Stimulated activated CD8-positive, alpha-beta memory T cell treated with anti-CD3 and anti-CD28 coated beads, Interleukin-4, amount 100 ng/mL, for 1 hour (primary cell): ENCODE measurements at places on chromosomes 6 and 20.

- no peak for DNase-seq
Observed at GRCh38 chr20:51003753-51004152, 19.2 kb downstream of the KCNG1 start.

DNA sequence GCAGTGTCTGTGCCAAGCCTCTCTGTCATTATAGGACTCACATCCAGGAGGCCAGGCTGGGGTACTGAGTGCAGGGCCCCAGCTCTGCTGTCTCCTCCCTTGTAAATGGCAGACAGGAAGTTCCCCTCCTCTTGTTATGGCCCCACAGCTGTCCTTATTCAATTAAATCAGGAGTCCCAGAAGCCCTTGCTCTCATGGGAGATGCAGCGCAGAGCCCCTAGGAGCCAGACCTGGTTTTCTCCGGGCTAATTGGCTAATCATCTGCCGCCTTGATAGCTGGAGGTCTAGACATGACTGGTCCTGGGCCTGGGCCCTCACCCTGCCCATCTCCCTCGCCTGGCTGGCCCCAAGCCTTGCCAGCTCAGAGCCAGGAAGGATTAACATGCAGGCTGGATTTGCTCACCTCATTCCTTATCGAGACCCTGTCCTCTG, 172.0 kb downstream of the VEGFA start:
- DNase-seq: no peak

DNA sequence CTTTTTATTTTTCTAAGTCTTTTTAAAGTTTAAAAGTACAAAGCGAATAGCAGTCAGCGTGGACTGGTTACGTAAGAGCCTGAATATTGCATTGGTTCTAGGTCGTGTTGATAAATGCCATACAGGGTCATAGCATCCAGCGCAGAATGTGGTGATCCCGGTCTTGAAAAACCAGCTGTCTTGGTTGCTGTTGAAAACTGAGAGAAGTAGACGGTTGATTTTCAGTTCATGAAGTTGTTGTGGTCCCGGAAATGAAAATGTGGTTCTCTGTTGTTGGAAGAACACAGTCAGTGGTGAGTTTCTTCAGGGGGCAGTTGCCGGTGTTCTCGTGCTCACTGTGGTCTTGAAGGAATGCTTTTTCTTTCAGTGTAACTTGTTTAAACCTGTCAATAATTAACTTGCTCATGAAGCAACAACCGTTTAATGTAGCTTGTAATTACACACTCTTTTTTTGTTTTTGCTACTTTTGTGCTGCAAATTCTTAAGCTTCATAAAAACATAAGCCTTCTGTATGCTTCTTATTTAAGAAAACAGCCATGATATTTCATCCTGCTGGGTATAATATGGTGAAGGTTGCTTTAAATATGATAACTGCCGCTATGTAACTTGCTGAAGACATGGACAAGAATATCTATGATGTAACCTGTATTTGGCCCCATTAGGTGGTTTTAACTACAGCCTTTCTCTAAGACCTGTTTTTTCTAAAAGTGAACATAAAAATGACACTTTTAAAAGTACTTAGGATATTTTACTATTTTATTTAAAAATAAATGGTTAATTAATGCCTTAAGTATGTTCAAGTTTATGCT, 64.8 kb upstream of the KIF25 start:
- no peak for DNase-seq

DNA sequence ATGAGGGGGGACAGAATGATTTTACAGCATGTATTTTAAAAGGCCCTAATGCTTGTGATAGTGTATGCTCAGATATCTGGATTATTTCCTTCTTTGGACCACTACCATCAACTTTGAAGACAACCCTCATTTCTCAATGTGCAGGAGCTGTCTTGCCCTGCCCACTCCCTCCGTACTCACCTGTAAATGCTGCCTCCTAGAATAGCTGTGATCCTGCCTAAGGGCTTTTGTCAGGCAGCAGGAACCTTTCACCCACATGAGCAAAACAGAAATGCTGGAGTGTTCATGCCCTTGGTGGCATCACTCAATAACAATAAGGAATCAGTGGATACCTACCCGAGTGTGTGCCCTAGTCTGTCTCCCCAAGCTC, 723.6 kb upstream of the FLRT3 start:
- no peak for DNase-seq

DNA sequence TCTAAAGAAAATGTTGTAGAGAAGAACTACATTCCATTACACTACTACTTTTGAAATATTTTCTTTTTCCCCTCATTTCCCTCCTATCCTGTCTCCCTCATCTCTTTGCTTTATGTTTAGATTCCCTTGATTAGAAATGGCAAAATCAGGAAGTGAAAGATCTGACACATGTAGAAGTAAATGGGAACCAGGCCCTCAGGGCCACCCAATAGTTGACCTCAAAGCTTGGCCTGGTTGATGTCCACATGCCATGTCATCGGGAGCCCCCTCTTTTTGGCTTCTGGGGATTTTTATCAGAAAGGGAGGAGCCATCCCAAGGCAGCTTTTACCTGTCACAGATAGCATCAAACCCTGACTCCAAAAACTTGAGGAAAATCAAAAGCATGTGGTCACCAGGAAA, 168.3 kb upstream of the ECI2 start:
- DNase-seq: no peak

GRCh38 chr6:36863670-36864540, 10.7 kb downstream of the PPIL1 start:
- no peak for DNase-seq

DNA sequence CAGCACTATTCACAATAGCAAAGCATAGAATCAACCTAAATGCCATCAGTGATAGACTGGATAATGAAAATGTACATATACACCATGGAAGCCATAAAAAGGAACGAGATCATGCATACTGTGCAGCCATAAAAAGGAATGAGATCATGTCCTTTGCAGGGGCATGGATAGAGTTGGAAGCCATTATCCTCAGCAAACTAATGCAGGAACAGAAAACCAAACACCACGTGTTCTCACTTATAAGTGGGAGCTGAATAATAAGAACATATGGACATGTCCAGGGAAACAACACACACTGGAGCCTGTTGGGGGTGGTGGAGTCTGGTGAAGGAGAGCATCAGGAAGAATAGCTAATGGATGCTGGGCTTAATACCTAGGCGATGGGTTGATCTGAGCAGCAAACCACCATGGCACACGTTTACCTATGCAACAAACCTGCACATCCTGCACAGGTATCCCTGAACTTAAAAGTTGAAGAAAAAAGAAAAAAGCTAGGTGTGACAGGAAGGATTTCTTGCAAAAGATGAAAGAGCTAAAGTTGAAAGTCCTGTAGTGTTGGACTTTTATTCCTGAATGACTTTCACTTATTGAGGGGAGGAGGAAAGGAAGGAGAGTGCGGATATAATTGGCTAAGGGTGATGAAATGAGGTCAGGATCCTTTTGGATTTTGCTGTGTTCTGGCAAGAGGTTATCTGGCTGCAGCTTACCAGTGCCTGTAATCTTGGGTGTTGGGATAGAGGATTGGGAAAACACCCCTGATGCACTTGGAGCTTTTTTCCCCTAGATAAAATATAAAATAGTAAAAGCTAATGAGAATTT, 8.5 kb downstream of the TRMT11 start:
- no peak for DNase-seq

DNA sequence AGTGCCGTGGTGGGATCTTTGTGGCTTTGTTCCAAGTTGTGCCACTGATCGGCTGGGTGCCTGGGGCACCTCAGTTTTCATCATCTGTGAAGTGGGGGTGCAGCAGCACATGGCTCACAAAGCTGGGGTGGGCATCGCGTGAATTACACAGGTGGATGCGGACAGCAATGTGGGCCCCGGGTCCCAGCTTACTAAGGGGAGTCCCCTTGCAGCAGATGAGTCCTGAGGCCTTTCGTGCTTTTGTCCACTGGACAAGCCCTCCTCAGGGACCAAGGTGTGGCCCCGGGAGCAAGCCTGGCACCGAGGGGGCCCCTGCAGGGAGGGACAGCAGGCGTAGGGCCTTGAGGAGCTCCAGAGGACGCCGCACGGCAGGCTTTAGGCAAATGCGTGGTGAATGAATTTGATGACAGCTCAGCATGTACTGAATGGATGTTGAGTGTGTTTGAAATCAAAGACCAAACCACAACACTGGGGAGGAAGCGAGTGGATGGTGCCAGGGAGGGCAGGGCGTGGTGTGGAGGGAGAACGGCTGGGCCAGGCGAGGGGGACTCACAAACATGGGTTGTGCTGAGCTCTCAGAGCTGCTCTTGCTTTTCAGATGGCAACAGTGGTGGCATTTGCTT, 53.2 kb downstream of the IRF4 start:
- DNase-seq: no peak

DNA sequence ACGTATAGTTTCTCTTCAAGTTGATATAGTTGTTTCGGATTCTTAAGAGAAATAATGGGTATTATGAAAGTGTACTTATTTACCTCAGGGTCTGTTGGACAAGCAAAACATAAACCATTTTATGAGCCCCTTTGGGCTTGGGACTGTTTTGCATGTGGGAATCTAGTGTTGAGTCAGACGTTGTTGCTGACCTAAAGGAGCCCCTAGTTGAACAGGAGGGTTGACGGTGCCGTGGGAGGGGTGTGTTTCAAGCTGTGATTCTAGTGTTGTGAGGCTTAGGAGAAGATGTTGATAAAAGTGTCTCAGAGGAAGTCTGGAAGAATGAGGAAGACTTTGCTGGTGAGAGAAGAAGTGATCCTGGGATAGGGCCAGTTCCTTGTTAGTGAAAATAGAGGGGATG, 140.0 kb downstream of the ARID1B start:
- DNase-seq: no peak

- no peak for DNase-seq
Observed at GRCh38 chr6:150153905-150154492, 11.2 kb downstream of the PPP1R14C start.

GRCh38 chr6:3386374-3386857, 70.4 kb downstream of the SLC22A23 start:
- no peak for DNase-seq

GRCh38 chr6:61867635-61868034, 418.4 kb downstream of the KHDRBS2 start:
- no peak for DNase-seq

- DNase-seq: no peak
Observed at GRCh38 chr20:48722737-48723191, 105.0 kb downstream of the PREX1 start.

DNA sequence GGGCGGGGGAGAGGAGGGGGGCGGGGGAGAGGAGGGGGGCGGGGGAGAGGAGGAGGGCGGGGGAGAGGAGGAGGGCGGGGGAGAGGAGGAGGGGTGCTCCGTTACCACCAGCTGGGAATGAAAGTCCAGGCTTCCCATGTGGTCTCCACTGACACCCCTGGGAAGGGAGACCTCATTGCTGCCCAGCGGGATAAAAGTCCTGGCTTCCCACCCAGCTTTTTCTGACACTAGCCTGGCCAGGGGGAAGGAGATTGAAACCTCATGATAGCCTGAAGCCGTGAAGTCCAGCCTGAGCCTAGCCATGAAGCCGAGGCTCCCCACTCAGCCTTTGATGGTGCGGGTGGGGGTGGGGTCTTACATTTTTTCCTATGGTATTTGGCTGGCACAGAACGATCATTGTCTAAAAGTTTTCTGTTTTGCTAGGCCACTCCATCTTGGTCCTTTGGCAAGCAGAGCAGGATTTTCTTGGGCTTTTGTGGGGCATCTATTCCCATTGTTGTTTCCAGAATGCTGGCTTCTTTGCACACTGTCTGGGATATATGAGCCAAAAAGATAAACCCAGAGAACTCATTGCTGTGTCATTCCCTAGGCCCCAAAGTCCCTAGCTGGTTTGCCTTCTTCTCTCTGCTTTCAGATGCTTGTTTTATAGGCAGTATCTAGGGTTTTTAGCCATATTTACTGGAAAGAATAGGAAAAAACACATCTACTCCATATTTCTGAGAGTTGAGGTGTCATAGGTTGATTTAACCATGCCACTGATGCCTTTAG, 67.9 kb upstream of the RNF24 start:
- no peak for DNase-seq

- DNase-seq: no peak
Observed at GRCh38 chr6:125985522-125985921, 818 bp upstream of the TRMT11 start.

GRCh38 chr6:157148391-157149323, 174.7 kb downstream of the TMEM242 start:
- no peak for DNase-seq

GRCh38 chr20:55540013-55540412, 465.3 kb downstream of the CBLN4 start:
- no peak for DNase-seq

DNA sequence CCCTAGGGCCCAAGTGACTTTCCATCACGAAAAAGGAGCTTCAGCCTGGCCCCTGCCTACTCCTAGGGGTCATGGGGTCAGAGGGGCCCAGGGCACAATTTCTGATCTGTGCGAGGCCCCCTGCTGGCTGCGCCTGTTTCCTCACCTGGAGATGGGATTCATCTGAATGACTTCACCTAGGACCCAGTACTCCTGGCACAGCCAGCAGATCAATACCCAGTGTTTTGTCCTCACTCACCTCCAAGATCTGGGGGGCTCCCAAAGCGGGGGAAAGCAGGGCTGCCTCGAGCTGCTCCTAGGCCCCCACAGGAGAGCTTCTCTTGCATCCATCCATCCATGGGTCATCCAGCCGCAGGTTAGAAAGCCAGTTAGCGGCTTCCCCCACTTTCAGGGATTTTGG, 33.8 kb downstream of the CD40 start:
- no peak for DNase-seq

- DNase-seq: no peak
Observed at GRCh38 chr20:57930351-57930750, 220.5 kb upstream of the PMEPA1 start.
